ENCODE measurements at places on chromosomes 7 and 10.

DNA sequence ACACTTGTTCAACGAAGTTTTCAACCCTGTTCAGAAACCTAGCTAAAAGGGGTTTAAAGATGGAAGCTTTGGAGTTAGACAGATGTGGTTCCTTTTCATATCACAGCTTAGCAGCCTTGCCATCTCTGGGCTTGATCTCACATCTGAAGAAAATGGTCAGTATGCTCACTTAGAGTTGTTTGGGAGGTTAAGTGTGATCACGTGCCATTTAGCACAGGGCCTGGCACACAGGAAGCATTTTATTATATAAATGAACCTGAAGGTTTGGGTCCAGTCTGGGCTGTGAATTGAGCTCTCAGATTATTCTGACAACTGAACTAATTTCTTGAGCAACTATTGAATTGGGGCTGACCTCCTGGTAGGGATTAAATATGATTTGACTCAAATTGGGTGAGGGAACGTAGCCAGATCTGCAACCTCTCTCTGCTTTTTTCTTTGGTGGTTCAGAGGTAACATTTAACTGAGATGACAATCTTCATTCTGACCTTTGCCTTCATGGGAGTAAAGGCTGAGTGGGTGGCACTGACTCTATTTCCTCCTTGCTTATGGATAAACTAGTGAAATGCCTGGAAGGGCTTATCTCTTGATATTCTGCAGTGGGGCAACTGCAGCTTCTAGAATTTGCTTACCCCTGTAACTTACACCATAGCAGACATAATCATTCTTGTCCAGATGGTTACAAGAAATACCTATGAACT is 10.2 kb upstream of the HKDC1 start:
- DNase-seq = no peak

DNA sequence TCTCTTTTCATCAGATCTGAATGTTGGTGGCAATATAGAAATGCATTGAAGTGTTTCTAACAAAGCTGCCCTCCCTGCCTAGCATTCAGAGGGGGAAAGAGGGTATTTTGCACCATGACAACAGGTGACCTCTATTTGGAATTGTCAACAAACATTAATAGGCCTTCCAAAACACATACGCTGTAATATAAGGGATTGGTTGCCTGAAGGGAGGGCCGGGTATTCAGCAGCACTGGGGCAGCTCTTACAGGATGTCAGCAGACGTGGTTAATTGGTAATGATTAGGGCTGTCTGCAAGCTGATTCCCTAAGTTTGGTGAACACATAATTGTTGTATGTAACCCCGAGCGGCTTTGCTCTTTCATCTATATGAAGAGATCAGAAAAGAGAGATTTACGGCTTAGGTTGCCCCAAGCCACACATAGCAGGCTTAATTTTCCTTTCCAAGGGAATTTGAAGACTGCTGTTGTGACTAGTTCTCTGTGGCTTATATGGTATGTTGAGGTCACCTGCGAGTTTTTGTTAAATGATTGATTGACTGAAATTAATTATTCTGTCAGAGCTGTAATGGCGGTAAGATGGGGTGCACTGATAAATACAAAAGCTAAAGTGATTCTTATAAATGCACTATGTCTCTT is 759.3 kb downstream of the LRMDA start:
- no peak for DNase-seq

- DNase-seq = no peak
Measured at GRCh38 chr10:50326757-50327701, 75.7 kb upstream of the ASAH2 start.

- no peak for DNase-seq
Measured at GRCh38 chr10:114629824-114630730, 28.0 kb downstream of the ABLIM1 start.

GRCh38 chr7:17535776-17536175 is 237.3 kb downstream of the AHR start:
- no peak for DNase-seq

- no peak for DNase-seq
Measured at GRCh38 chr7:45184326-45185027, 26.9 kb downstream of the RAMP3 start.

DNA sequence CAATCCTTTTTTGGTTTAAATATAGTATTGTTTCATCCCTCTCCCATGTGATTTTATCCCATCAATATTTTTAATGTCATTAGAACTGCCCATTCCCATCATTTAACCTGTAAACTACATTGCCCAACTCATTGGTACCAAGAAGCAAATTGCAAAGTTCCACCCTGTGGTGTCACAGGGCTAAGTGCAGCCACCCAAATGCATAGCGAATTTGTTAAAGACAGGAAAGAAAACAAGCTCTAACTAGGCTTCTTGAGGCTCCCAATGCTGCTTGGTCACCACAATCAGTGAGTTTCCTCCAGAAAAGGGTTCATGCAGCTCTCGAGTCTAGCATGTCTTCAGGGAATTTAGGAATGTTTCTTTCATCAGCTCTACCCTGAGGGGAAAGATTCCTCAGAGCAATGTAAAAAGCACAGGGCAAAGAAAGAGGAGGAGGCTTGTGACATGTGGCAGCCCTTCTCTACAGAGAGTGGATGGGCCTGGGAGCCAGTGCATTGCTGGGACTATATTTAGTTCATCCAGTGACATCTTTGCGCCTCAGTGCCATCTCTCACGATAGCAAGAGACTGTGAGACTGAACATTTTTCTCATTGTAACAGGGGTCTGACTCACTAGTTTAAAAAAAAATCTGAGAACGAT is 58.1 kb downstream of the CAV1 start:
- DNase-seq = no peak

DNA sequence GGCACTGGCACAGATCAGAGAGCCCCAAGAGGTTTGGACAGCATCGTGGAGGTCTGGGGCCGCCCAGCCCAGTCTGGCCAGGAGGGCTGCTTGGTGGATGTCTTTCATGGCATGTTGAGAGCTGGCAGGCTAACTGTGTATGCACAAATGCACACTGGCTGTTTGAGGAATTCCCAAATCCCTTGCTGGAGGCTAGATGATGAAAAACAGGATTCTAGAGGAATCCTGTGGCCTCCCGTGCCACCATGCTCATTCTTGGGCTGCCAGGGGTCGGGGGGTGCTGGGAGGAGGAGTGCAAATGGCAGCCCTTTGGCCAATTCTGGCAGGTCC is 26.5 kb downstream of the LEP start:
- no peak for DNase-seq

GRCh38 chr10:117264782-117265181 is 23.9 kb downstream of the SLC18A2 start:
- no peak for DNase-seq

GRCh38 chr10:30353851-30354250 is 4.8 kb upstream of the MTPAP start:
- no peak for DNase-seq

GRCh38 chr10:69936091-69936490 is 116.6 kb upstream of the MACROH2A2 start:
- no peak for DNase-seq

GRCh38 chr7:129332254-129333035 is 101.8 kb upstream of the STRIP2 start:
- no peak for DNase-seq

DNA sequence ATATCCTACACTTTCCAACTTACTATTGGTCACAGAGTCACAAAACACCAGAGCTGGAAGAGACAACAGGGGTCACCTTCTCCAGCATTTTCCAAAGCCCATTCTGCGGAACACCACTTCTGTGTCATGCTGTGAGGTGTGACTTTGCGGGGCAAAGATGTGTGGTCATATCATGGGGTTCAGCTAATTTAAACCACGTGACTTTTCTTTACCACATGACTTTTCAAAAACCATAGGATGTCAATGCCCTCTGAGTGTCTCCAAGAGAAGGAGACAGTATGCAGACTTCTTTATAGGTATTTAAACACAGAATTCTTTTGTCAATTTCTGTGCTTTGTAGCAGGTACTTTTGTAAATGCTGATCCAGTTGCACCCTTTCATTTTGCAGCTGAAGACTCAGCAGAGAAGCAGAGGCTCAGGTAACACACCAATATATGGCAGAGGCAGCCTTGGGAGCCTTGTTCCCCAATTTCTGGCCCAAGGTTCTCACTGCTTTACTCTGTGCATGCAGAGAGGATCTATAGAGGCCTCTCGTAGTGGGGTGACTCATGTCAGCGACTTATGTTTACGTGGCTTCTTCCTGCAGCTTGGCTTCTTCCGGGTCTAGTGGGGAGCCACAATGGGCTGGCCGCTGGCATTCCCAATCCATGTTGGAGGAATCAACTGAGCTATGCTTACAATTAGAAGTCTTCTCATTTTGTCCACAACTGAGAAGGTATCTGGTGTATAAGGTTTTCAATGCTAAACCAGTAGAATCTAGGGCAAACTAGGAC is 104.0 kb upstream of the RHOBTB1 start:
- no peak for DNase-seq

DNA sequence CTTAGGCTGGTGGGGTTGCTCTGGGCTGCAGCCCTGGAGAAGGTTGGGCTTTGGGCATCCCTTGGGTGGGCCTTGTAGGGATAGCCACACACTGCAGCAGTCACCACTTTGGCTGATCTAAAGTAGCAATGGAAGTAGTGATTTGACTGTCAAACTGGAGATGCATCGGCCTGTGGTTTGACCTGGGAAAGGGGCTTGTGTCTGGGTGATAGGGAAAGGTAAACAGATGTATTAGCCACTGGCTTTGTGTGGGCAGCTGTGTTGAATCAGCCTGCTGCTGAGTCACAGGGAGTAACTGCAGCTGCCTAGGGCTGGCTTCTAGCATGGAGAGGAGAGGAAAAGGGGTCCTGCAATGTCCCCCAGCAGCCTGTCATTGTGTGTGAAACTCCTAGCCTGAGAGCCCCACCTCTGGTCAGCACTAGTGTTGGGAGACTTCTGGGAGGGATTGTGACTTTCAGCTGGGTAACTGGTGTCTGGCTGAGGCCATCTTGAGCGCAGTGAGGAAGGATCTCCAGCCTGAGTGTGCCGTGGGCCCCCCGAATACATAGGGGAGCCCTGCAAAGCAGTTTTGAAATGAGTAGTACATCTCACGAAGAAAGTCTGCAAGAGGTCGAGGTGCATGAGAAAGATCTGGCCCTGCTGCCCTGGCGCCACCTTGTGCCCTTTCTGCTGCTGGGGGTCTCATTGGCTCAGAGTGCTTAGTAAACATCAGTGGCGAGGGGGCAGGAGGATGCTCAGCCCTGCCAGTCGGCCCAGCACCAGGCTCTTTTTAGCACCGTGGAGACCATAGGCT is 117.3 kb downstream of the FANK1 start:
- DNase-seq = no peak

GRCh38 chr10:58615237-58615935 is 102.7 kb downstream of the BICC1 start:
- no peak for DNase-seq

DNA sequence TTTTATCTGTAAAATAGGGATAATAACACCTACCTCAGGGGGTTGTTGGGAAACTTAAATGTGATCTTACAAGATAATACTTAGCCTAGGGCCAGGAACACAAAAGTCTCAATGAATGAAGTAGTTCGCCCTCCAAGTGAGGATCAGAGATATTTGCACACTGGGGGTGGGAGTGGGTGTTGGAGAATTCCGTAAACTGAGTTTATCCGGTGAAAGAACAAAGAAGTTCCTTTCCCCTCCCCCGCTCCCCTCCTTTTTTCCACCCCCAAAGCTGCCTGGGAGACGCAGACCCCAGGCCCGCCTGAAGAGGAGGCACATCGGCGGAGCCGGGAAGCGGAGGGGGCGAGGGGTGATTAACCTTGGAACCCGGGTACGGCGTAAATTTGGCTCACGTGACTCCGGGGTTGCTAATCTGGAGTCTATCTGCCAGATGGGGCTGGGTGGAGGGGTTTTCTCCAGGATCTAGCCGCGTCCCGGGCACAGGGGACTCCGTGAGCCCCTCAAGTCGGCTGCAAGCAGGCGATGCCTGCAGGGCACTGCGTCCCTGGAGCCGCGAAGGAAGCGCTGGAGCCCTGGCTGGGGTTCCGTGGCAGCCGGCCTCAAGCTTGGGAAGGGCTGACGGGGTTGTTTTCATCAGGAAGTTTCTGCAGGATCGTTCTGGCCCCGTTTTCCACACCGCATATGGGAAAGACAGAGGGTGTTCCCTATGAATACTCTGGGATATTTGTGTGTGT is 1.4 kb upstream of the PODXL start:
- no peak for DNase-seq

- no peak for DNase-seq
Measured at GRCh38 chr7:55272328-55272727, 92.8 kb upstream of the LANCL2 start.

DNA sequence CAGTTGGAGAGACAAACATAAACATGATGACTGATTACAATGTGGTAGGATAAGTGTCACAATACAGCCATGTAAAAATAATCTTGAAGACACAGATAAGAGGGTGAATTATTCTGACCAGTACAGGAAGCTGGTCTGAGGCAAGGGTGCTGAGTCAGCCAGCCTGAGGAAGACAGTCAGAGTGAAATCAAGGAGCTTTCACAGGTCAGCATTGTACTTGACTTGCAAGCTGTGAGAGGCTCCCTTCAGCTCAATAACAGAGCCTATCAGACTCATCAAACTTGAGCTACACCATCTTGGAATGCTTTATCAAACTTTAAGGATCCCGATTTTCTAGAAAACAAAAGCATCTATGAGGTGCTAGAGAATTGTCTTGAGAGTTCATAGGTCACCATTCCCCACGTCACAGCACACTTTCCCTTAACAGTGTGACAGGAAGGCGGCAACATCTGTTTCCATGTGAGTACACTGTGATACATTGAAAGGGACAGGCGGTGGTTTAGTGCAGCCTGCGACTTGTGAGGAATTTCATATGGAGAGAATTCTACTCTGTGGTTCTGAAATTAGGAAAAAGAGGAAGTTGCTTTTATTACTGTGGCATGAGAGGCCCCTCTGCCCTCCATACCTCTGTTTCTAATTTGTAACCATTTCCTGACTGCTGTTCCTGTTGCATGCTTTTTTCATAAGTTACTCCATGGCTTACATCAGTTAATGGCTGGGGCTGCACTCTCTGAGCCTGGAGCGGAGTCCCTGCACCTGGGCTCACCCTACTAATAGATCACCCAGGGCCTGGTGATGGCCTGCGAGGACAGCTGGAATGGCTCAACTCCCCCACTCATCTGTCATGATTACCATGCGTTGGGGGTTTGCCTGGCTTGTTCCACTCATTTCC is 417.1 kb downstream of the SUGCT start:
- no peak for DNase-seq

- DNase-seq = no peak
Measured at GRCh38 chr10:8049865-8050555, 4.5 kb upstream of the GATA3 start.

DNA sequence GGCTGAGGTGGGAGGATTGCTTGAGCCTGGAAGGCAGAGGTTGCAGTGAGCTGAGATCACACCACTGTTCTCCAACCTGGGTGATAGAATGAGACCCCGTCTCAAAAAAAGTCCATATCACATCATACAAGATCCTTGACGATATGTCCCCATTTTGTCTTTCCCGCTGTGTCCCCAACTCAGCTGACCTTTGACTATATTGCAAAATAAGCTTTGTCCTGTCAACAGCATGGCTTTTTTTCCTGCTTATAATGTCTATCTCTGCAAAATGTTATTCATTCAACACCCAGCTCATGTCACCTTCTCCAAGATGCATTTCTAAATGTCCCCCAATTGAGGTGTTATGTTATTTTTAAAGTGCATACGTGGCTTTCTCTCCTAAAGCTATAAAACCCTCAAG is 136.0 kb upstream of the KAT6B start:
- DNase-seq = no peak

- DNase-seq = no peak
Measured at GRCh38 chr10:70744617-70745143, 40.5 kb downstream of the TBATA start.

Data from CD4-positive, alpha-beta T cell (primary cell).